ENCODE measurements at places on chromosomes 4 and X. TPM values are rescaled to one million over a fixed set of nuclear protein-coding genes. Genes with fewer than 3 reads are reported as not detected.

GRCh38 chr4:8868321-8869001 lies 3.2 kb downstream of the HMX1 start:
- H3K4me1 ChIP-seq, result no peaks in the 10 kb centered on the region
- H3K27me3 ChIP-seq, result peaks cover 83% of the 10 kb centered on the region
- H3K36me3 ChIP-seq, result no peaks in the 10 kb centered on the region
- no peak overlapping the region for H3K4me3 ChIP-seq

- H3K4me1 ChIP-seq, result no peaks in the 10 kb centered on the region
- no peaks in the 10 kb centered on the region for H3K36me3 ChIP-seq
- no peak overlapping the region for H3K27ac ChIP-seq
- no peak overlapping the region for H3K4me3 ChIP-seq
Measured at GRCh38 chr4:181606300-181606699, 636.9 kb upstream of the TENM3 start.

DNA sequence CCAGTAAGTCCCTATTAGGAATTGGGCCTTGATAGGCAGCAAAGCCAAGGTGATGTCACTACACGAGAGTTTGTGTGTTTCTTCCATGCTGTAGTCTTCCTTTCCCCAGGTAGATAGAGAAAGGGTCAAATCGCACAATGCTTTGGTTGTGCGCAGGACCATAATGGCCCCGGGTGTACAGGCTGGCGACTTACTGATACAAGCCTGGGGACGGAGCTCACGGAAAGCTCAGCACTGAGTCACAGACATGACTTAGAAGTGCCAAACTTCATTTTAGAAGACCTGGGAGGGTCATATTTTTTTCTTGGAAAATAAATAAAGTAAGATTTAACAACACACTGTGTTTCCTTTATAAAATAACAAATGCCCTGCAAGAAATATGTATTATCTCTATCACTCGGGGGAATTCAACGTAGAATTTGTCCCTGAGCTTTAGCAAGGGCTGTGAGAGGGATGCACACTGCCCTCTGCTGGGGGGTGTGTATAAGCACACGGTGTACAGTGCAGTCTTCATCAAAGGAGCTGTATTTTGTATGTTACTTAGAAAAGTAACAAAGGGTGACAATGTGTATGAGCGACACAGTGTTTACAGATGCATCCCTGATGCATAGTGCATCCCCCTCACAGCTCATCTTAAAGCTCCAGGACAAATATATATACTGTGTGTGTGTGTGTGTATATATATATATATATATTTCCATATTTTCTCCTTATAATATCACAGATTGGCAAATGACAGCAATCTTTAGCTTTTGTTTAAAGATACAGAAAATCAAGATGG lies 254.5 kb upstream of the VEGFC start:
- H3K4me1 ChIP-seq, result no peaks in the 10 kb centered on the region
- no peak for DNase-seq
- no peaks in the 10 kb centered on the region for H3K36me3 ChIP-seq
- H3K27me3 ChIP-seq, result no peaks in the 10 kb centered on the region
- no peak overlapping the region for H3K4me3 ChIP-seq

GRCh38 chr4:1496116-1496642 lies 89.9 kb upstream of the NKX1-1 start:
- H3K4me3 ChIP-seq, result no peak overlapping the region
- H3K4me1 ChIP-seq, result no peaks in the 10 kb centered on the region
- H3K27ac ChIP-seq, result no peak overlapping the region
- peaks cover 29% of the 10 kb centered on the region for H3K27me3 ChIP-seq
- DNase-seq, result no peak

GRCh38 chr4:65917486-65917885 lies 247.2 kb upstream of the EPHA5 start:
- H3K4me1 ChIP-seq, result no peaks in the 10 kb centered on the region
- DNase-seq, result no peak
- H3K36me3 ChIP-seq, result no peaks in the 10 kb centered on the region
- no peak overlapping the region for H3K4me3 ChIP-seq
- H3K27ac ChIP-seq, result no peak overlapping the region
- H3K27me3 ChIP-seq, result no peaks in the 10 kb centered on the region

DNA sequence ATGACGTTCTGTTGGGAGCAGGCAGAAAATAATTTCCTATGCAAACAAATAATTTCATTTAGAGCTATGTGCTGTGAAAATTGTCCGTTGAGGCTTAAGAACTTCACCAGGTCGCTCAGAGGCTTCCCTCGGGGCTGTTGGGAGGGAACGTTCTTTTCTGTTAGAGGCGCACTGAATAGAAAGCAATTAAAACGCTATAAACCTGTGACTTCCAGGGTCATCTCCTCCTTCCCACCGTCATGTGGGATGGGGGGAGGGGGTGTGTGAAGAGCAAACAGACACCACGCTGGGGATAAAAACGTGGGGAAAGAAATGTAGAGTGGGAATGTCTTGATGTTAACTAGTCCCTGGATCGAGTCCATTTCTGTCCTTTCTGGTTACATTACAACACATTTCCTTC lies 35.2 kb upstream of the ZNF518B start:
- no peaks in the 10 kb centered on the region for H3K36me3 ChIP-seq
- H3K27ac ChIP-seq, result no peak overlapping the region

DNA sequence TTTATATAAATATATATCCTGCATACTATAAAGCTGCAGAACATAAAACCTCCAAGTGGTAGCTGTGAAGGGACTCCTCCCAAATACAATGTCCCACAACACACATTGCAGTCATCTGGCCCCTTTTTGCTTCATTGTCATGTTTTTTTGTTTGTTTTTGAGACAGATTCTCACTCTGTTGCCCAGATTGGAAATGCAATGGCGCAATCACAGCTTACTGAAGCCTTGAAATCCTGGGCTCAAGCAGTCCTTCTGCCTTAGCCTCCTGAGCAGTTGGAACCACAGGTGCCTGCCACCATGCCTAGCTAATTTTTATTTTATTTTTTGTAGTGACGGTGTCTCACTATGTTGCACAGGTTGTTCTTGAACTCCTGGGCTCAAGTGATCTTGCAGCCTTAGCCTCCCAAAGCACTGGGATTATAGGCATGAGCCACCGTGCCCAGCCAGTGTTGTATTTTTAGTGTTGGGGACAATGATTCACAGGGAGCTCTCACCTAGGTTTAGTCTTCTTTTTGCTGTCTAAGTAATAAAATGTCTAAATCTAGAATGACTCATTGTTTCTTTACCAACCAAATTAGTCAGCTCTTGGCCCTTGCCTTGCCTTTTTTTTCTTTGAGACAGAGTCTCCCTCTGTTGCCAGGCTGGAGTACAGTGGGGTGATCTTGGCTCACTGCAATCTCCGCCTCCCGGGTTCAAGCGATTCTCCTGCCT lies 24.0 kb upstream of the XIAP start:
- H3K36me3 ChIP-seq, result no peaks in the 10 kb centered on the region
- H3K27me3 ChIP-seq, result no peaks in the 10 kb centered on the region
- no peak overlapping the region for H3K4me3 ChIP-seq
- DNase-seq, result no peak
- H3K27ac ChIP-seq, result no peak overlapping the region
- no peaks in the 10 kb centered on the region for H3K4me1 ChIP-seq

DNA sequence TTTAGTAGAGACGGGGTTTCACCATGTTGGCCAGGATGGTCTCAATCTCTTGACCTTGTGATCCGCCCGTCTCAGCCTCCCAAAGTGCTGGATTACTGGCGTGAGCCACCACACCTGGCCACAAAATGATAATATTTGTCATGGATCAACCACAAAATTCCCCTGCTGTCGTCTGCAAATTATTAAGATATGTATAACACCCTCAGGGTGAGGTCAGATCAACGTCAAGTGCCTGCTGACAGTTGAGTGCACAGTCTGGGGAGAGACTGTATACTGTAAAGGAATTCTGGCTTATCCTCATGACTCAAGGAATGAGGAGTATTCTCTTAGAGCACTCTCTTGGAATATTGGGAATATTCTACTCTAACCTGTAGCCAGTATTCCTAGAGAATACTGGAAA lies 11.2 kb downstream of the EPGN start:
- no peak overlapping the region for H3K27ac ChIP-seq
- no peaks in the 10 kb centered on the region for H3K36me3 ChIP-seq
- H3K27me3 ChIP-seq, result no peaks in the 10 kb centered on the region
- H3K4me3 ChIP-seq, result no peak overlapping the region
- H3K4me1 ChIP-seq, result no peaks in the 10 kb centered on the region
- DNase-seq, result no peak

DNA sequence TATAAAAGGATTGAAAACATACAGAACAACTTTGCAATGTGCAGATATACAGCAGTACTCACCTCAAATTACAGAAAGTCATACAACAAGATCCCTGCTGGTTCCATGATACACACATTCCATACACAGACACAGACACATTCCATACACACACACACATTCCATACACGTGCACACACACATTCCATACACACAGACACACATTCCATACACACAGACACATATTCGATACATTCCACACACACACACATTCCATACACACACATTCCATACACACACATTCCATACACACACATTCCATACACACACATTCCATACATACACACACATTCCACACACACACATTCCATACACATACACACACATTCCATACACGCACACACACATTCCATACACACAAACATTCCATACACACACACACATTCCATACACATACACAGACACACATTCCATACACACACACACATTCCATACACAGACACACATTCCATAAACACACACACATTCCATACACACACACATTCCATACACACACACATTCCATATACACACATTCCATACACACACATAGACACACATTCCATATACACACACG lies 13.7 kb downstream of the LINC00632 start:
- H3K4me3 ChIP-seq, result no peak overlapping the region
- no peaks in the 10 kb centered on the region for H3K4me1 ChIP-seq
- no peak overlapping the region for H3K27ac ChIP-seq
- H3K27me3 ChIP-seq, result peaks cover 4% of the 10 kb centered on the region

- DNase-seq, result no peak
- no peaks in the 10 kb centered on the region for H3K27me3 ChIP-seq
- H3K4me3 ChIP-seq, result no peak overlapping the region
- H3K4me1 ChIP-seq, result no peaks in the 10 kb centered on the region
Measured at GRCh38 chr4:22456291-22456690, 59.6 kb downstream of the ADGRA3 start.

GRCh38 chr4:99402765-99403164 lies 32.4 kb downstream of the ADH7 start:
- H3K27me3 ChIP-seq, result no peaks in the 10 kb centered on the region
- H3K27ac ChIP-seq, result peak overlapping the region; percentile 52
- peaks cover 30% of the 10 kb centered on the region for H3K4me1 ChIP-seq
- DNase-seq, result no peak
- H3K36me3 ChIP-seq, result no peaks in the 10 kb centered on the region

- no peak for DNase-seq
- no peaks in the 10 kb centered on the region for H3K27me3 ChIP-seq
- no peak overlapping the region for H3K27ac ChIP-seq
- no peaks in the 10 kb centered on the region for H3K4me1 ChIP-seq
Measured at GRCh38 chr4:31984872-31985271, 1264.7 kb downstream of the PCDH7 start.

DNA sequence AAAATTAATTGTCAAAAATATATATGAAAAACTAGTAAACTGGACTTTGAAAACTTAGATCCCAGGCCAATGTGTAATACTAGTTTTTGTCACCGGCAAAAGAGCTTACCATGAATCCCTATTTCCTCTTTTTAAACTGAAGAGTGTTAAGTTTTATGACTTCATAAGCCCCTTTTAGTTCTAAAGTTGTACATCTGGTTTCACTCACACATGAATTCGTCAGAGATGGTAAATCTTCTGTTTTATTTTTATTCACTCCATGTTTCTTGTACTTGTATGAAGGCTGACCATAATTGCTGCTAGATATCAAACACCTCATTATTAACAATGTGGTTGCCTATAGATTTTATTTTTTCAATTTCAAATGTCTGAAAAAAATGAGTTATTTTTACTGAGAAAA lies 827.9 kb downstream of the PCDH7 start:
- no peak overlapping the region for H3K4me3 ChIP-seq
- no peak overlapping the region for H3K27ac ChIP-seq
- H3K36me3 ChIP-seq, result no peaks in the 10 kb centered on the region
- H3K4me1 ChIP-seq, result no peaks in the 10 kb centered on the region
- H3K27me3 ChIP-seq, result no peaks in the 10 kb centered on the region
- no peak for DNase-seq

DNA sequence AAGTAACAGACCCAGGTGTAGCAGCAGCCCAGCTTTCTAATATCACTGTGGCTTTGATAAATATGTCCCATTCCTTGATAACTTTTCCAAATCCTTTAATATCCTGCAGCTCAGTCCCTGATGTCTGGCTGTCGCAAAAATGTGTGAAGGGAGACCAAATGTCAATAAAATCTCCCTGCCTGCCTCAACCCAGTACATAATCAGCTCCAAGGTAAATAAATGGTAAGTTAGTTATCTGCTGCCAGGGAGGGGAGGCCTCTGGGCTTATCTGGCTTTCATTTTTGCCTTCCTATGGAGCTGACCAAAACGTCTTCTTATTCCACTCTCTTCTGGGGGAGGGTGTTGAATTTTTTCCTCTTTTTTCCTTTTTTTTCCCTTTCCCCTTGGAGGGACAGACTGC lies 630.6 kb downstream of the MID1IP1 start:
- DNase-seq, result no peak
- no peak overlapping the region for H3K4me3 ChIP-seq
- H3K27me3 ChIP-seq, result no peaks in the 10 kb centered on the region
- H3K36me3 ChIP-seq, result no peaks in the 10 kb centered on the region
- H3K27ac ChIP-seq, result no peak overlapping the region

DNA sequence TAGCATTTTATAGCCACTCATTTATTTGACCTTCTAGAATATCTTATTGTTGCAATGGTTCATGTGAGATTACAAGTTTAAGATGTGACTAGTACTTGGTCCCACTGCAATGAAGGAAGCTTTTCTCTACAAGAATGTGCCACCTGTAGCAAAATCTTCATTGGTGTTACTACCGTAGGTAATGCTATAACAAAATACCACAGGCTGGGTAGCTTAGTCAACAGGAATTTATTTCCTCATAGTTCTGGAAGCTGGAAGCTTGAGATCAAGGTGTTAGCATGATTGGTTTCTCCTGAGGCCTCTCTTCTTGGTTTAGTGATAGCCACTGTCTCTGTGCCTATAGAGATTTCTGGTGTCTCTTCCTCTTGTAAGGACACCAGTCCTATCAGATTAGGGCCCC lies 441.0 kb downstream of the GPM6A start:
- H3K27me3 ChIP-seq, result no peaks in the 10 kb centered on the region
- no peak overlapping the region for H3K4me3 ChIP-seq
- H3K36me3 ChIP-seq, result no peaks in the 10 kb centered on the region
- DNase-seq, result no peak
- no peak overlapping the region for H3K27ac ChIP-seq
- H3K4me1 ChIP-seq, result no peaks in the 10 kb centered on the region

CENPVL3 gene
- total RNA-seq, result not detected

ALB gene
- total RNA-seq, result 2.4 TPM

PCSK1N gene
- 6.9 TPM for total RNA-seq

LRCH2 gene
- 7.1 TPM for total RNA-seq

CCNQ gene
- total RNA-seq, result 30.8 TPM

GPC3 gene
- 78.5 TPM for total RNA-seq

ADH7 gene
- total RNA-seq, result not detected

TRIM75 gene
- not detected for total RNA-seq

RBM46 gene
- total RNA-seq, result not detected

FRMD7 gene
- total RNA-seq, result not detected
